ENCODE measurements at places on chromosomes 2 and 18.

DNA sequence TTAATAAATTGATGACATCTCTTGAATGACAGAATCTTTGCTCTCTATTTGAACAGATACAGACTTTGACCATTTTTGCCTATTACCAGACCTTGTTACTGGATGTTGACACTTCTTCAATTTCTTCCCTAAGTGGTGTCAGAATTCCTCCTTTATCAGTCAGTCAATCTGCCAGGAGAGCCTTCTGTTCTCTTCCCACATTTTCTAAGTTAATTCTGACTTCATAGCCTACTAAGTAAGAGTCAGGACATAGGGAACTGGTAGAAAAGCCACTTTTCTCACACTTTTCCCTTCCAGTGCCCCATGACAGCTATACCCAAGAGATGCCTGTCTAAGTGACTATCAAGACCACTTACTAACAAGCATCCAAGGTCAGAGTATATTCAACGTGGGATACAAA is 1187.5 kb upstream of the NXPH2 start:
- no peak for DNase-seq

DNA sequence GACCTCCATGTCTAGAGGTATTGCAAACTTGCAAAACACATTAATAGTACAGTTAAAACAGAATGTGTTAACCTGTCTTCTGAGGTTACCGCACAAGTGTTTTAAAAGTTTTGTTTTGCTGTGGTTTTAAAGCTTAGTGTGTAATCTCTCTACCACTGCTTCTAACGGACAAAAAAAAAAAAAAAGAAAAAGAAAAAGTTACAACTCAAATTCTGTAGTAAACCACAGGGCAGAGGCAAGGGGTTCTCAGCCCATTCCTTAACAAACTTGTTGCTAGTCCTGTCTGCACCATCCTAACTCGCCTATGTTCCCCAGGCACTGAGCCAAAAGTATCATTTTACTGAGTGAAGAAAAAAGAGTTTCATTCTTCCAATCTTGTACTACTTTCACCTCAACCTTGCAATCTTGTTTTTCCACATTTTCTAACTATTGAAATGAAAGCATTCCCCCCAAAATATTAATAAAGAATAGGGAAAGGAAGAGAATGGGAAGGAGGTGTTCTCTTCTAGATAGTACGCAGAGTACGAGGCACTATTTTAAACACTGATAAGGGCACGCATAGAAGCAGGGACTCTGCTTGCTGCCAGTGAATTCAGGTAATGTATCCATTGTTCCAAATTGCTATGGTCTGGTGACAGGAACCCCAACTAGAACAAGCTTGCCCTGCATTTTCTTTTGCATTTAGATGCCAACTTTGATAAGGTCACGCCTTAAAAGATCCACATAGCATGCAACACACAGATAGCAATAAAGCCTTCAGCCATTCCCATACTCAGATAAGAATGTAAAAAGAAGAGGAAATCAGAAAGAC is 47.1 kb downstream of the IKZF2 start:
- peak; percentile 19 for DNase-seq

DNA sequence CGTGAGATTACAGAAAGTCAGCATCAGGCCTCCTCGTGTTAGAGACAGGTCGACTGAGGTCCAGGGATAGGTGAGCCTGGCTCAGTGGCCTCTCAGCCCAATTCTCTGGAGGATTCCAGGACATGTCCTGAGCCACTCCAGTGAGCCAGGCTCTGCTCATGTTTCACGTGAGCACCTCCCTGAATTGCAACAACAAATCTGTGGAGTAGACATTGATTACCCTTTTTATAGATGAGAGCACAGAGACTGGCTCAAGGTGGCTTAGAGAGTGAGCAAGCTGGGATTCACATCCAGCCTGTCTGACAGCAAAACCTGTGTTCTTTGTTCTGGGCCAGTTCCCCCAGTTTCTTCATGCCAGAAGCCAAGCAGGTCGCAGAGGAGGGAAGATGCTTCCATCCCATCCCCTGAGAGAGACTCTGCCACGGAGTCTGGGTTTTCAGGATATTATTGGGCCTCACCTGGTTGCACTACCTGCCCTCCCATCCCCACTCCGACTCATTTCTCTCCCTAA is 46.4 kb downstream of the HS1BP3 start:
- no peak for DNase-seq

- DNase-seq, result no peak
Measured at GRCh38 chr2:64524604-64525316, 632 bp downstream of the AFTPH start.

- DNase-seq, result peak; percentile 10
Measured at GRCh38 chr2:185919155-185919554, 180.6 kb downstream of the FSIP2 start.

DNA sequence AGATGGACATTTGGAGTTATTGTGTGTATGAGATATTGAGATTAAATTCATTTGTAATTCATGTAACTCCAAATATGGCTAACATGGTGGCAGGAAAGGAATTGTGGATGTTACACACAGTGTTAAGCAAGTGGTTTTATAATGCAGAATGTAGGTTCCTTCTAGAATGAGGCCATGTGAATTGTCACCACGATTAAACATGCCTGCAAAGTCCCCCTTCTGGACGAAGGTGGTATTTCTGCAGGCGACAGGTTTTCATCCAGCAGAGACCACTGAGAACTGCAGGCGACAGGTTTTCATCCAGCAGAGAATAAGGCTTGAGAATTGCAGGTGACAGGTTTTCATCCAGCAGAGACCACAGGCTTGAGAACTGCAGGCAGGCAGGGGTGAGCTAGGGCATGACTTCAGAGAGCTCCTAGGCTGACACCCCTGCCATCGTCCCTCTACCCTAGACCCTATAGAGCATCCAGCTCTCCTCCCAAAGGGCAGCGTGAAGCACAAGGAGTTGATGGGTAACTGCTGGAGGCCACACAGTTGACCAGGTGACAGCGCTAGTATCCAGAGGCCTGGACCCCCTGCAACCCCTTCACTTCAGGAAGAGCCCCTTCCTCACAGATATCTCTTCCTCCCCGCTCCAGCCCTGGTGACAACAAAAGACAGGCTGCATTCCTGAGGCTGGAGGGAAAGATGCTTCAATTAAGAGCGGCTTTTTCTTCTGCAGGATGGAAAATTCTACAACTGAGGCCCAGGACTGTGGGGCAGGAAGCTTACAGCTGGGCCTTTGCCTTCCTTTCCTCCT is 175.8 kb downstream of the LOXHD1 start:
- peak; percentile 42 for DNase-seq

GRCh38 chr18:29849144-29849543 is 1193.4 kb downstream of the DSC3 start:
- DNase-seq, result no peak

- no peak for DNase-seq
Measured at GRCh38 chr2:127559454-127559853, 24.0 kb downstream of the MYO7B start.

DNA sequence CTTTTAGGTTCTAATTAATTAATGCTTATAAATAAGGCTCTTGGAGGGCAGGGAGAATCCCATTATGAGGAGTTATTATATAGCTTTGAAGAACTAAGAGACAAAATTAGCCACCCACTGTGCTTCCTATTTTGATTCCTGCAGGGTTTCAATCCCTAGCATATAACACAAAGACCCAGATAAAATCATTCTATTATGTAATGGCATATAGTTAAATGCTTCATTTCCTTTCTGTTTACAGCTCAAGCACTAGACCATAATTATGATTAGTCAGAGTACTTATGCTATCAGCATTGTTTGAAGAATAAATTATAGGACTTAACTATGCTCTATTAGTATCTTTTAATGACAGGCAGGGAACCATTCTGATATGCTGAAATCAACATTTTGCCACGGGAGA is 9.1 kb downstream of the GPR155 start:
- no peak for DNase-seq

GRCh38 chr18:63951302-63951705 is 2.2 kb downstream of the HMSD start:
- no peak for DNase-seq

DNA sequence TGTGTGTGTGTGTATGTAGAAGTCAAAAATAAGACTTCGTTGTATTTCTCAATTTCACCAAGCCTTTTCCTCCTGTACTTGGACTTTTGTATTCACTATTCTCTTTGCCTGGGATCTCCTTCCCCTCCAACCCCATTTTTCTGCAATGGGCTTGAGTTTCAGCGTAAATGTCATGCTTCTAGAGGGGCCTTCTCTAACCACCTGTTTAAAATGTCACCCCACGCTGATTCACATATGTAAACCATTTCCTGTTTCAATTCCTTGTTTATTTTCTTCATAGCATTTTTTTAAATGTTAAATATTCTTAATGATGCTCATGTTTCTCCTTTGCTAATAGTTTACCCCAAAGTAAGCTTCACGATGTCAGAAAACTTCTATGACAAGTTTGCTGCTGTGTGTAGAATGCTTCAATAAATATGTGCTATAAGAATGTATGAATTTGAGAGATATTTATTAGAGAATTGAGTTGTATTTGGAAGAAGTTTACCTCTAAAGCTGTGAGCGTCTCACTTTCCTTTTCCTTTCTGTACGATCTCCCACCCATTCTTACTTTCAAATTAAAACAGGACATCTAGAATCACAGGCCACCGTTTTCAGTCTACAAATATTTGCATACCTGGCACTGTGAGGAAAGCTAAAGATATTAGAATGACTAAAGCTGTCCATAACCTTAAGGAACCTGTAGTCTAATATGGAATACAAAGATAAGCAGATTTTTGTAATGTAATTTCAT is 762.4 kb downstream of the LRRTM4 start:
- DNase-seq, result no peak

- no peak for DNase-seq
Measured at GRCh38 chr2:69469784-69470183, 32.5 kb upstream of the NFU1 start.

GRCh38 chr2:60657673-60658072 is 98.4 kb upstream of the PAPOLG start:
- no peak for DNase-seq

DNA sequence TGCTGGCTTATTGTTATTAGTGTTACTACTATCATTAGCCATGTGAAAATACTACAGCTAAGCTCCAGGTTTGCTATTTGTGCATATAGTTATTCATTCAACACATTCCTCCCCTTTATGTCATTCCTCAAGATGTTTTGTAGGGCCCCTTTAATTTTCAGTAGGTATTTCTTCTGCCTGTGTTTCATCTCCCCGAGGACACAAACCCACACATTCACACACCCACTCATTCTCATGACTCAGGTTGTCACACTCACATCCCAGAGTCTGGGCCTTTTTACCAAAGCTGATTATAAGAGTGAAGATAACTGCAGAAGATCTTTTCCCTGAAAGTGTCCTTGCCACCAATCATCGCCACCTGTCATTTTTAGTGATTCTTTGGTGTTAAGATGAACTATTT is 68.6 kb upstream of the SPOPL start:
- DNase-seq, result no peak

- DNase-seq, result no peak
Measured at GRCh38 chr18:5461041-5461440, 82.8 kb downstream of the EPB41L3 start.

DNA sequence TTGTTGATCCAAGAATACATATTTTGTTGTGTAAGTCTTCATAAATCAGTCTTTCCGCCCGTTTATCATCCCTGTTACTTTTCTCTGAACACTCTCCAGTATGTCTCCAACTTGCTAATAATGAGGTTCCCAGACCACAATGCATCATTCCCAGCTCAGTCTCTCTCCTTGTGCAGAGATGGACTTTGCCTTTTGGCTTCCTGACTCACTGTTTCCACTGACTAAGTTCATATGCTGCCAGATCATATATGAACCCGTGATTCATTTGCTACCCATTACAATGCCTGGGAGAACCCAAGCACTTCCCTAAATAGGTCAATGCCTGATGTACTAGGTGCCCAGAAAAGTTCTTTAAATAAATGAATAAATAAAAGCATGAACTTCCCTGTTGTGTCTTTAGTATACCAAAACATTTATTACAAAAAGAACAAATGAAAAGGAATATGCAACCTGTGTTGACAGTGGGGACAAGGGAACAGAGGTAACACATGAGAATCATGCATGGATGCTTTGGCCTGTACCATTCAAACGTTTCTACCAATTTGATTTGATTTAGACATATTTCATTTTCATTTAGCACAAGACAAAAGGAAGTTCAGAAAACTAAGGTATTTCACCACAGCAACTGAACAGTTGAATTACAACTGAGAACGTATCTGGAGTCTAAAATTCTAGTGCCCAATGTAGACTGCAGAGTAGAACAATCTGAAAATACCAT is 215.4 kb upstream of the HNRNPA3 start:
- DNase-seq, result peak; percentile 41

DNA sequence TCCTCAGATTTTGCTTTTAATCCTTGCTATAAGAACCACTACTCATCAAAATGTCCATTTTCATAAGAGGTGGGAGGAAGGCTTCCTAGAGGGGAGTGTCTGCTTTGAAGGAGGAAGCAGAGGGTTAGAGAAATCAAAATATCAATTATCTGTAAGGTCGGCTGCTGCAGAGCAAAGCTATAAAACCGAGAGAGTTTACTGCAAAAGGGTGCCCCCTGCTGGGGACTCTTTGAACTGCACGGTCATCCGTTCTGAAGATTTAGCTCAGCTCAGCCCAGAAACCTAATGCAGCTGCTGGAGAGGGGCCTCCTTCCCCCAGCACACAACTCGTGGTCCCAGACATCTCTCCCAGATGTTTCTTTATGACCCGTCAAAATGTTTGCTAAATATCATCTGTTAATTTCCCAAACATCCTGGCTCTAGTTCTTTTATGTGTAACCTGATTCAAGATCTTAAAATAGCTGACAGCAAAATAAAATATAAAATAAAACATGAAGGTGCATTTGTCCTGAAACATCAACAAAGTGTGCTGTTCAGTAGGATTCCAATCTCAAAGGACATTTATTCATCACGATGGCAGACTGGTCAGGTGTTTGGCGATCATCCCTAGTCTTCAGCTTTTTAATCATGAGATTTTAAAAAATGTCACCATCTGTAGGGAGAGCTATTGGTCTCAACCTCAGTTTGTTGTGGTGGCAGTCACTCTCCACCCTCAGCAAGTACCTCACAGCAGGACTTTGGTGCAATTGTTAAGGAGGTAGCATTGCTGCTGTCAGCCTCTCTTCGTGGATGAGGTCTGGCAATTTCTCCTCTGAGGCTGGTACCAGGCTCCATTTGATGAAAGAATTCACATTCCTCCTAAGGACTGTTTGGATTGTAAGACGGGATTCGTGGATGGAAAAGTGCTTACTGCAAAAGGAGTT is 185.9 kb downstream of the MTX2 start:
- DNase-seq, result peak; percentile 82

DNA sequence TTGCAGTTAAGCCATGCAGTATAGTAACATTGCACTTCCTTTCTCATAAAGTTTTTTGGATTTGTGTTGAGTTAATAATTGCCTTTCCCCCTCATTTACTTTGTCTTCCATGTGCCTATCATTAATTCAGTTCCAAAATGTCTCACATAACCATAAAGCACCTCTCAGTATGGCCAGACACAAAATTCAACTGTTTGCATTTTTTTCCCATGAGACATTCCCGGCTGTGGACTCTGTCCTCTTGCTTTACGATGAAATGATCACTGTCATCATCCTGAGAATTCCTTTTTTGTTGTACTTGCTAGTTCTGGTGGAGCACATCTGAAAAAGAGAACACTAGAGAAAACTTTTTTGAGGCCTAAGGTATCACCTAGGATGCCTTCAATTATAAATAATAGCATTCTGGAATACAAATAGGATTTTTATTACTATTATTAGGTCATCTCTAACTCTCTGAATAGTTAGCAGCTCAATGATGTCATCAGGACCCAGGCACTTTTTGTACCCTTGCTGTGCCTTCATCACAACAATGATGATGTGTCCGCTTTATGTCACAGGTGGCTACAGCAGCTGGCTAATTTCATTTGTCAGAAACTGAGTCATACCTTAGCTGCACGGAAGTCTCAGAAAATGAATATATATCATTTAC is 8.5 kb upstream of the ATP8B1 start:
- peak; percentile 56 for DNase-seq

GRCh38 chr2:237895544-237896506 is 36.4 kb downstream of the RAMP1 start:
- DNase-seq, result no peak

Data from fibroblast of villous mesenchyme (primary cell).